Right ventricle myocardium inferior (tissue), 1 donor: ENCODE measurements at places on chromosomes 2 and 18. TPM values are rescaled to one million over a fixed set of nuclear protein-coding genes. Genes with fewer than 3 reads are reported as not detected.

GRCh38 chr2:202653890-202654289 is 19.1 kb downstream of the FAM117B start:
- DNase-seq: no peak

DNA sequence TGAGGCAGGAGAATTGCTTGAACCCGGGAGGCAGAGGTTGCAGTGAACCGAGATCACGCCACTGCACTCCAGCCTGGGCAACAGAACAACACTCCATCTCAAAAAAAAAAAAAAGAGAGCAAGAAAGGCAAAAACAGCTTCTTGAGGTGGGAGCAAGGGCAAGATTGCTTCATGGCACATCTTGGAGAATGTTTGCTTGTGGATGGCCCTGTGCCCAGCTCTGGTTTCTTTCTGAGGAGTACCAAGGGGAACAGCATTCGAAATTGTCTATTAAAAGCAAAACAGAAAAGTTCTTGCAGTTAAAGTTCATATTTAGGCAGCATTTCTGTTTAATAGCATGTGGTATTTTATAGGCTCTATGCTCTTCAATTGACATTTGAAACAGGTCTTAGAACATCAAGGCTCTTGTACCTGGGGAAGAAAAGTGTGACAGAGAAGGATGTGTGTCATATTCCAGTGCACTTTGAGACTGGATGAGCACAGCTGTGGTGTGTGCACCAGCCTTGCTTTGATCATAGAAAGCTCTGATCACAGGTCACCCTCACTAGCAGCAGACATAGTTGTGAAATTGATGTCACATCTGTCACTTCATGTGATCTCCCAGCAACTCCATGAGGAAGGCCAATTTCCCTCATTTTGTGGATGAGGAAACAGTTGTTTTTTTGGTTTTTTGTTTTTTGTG is 154.3 kb downstream of the UXS1 start:
- DNase-seq: no peak

- DNase-seq: peak; percentile 25
Measured at GRCh38 chr2:96953611-96953978, 32.8 kb downstream of the FAM178B start.

DNA sequence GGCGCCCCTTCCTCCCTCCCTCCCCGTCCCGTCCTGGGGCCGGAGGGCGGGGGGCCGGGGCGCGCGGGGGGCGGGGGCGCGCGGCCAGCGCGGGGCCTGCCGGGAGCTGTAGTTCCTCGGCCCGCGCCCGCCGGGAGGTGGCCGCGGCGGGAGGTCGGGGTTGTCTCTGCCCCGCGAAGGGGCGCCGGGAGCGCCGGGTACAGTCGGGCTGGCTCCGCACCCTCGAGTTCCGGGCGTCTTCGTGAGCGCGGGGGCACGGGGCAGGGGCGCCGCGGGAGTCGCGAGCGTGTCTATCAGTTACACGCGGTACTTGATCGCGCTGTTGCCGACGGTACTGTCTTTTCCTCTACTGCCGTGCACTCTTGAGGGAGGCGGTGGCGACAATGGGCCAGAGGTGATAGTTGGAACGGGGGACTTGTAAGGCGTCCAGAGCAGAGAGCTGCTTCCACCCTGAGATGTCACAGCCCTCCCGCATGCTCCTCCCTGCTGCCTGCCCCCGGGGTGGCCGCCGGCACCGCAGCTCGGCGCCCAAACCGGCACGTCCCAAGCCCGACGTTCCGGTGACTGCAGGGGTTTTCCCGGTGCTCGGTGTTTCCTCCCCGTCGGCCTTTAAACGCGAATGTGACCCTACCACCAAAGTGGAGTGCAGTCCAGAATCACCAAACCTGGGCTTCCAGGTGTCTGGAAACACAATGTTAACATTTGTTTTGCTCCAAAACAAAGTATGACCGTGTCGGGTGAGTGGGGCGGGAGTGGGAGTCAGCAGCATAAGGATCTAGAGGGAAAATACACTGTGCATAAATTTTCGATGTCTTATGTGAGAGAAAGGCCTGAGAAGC is at the start of gene PRKD3:
Gene PRKD3 (minus strand): TSS at position 48 of the 839 bp plus-strand sequence. CDS start 8,309 bp downstream, outside the sequence.
- DNase-seq: peak; percentile 82

DNA sequence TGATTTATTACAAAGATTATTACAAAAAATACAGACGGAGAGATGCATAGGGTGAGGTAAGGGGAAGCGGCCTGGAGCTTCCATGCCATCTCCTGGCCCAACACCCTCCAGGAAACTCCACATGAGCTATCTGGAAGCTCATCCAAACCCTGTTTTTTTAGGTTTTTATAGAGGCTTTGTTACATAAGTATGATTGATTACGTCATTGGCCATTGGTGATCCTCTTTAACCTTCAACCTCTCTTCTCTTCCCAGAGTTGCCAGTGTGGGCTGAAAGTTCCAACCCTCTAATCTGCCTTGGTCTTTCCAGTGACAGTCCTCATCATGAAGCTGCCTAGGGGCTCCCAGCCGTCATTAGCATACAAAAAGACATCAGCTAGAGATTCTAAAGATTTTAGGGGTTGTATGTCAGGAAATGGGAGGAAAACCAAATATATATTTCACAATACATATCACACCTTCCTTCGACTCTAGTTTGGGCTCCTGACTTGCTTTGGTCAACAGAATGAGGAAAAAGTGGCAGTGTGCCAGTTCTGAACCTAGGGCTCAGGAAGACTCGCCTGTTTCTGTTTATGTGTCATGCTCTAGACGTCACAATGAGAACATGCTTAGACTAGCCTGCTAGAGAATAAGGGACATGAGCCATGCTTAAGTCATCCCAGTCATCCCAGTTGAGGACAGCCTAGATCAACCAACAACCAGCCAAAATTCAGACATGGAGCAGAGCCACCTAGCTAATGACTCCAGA is 54.1 kb downstream of the ETAA1 start:
- no peak for DNase-seq

DNA sequence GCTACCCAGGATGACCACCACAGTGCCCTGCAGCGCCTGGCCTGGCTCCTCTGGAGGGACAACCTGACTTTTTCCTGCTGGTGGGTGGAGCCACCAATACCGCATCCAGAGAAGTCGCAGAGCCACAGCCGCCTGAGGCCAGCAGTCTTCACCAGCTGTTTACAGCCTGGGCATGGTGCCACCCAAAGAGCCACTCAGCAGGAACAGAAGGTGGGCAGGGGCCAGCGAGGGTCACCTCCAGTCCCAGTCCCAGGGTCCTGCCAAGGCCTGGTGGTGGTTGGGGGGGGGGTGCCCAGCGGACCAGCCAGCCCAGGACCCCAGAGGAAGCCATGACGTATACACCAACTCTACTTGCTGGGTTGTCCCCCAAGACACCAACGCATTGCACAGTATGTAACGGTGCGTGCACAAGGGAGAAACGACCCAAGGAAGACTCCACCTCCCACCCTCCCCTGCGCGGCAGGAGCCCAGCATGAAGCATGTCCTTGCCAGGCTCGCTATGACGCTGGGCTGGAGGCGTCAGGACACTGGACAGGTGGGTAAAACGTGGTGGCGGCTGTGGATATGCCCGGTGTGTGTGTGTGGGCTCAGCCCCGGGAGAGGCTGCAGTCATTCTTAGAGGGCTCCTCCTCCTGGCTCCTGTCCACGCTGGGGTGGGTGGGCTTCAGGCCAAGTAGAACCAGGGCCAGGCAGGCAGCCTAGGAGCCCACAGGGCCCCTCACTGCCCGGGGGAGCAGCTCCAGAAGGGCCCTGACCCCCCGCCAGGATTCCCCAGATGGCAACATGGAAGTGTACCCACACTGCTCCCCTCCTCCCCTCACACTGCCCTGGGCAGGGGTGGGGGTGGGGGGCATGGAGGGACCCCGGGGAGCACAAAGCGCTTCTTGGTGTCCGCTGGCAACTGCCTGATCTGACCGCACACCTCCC is 49.3 kb downstream of the HS6ST1 start:
- DNase-seq: peak; percentile 66

DNA sequence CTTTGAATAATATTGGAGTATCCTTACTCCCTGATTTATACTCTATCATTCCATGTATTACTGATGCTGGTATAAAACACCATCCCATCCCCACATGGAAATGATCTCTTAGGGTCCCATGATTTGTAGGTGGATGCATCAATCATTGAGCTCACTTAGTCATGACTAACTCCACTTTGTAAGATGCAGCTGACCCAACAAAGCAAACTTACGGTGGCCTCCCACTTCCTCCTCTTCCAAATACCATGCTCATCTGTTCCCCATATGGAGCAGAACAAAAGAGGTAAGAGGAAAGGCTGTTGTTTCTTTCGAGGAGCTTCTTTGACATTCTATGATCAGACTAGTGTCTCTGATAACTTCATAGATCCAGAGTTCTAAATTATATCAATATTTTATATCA is 640.2 kb upstream of the SLC39A10 start:
- no peak for DNase-seq

- no peak for DNase-seq
Measured at GRCh38 chr2:191351298-191351697, 106.1 kb downstream of the MYO1B start.

DNA sequence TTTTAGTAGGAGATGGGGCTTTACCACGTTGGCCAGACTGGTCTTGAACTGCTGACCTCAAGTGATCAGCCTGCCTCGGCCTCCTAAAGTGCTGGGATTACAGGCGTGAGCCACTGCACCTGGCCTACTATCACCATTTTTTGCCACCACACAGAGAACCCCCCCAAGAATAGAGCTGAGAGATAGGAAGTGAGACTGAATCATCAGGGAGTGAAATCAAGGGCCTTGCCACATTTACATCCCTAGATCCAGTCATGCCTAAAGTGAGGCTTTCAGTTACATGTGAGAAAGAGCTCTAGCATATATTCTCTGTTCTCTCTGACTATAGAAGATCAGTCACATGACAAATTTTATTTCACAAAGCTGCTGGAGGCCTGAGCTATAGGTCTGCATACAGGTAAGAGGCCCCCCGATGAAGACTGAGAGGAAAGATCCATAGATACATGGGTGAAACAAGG is 28.0 kb upstream of the KCMF1 start:
- DNase-seq: no peak

GRCh38 chr2:44315945-44316344 is 40.7 kb downstream of the SLC3A1 start:
- no peak for DNase-seq

- no peak for DNase-seq
Measured at GRCh38 chr2:11855064-11855760, 108.8 kb downstream of the LPIN1 start.

- DNase-seq: no peak
Measured at GRCh38 chr2:200592406-200593075, 6.7 kb downstream of the AOX1 start.

DNA sequence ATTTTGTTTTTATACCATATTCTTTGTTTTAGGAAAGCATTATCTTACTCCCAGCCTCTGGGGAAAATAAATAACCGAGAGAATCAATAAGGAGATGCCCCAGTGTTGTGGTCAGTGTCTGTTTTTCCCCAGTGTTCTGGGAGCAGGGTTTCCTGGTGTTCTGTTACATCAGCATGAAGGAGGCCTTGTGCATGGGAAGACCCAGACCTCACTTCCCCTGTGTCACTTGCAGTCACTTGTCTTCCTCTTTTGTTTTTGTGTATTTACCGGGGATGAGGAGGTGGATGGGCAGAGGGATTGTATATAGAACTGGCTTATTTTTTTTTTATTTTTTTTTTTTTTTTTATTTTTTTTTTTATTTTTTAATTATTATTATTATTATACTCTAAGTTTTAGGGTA is 45.0 kb upstream of the MGAT5 start:
- no peak for DNase-seq

DNA sequence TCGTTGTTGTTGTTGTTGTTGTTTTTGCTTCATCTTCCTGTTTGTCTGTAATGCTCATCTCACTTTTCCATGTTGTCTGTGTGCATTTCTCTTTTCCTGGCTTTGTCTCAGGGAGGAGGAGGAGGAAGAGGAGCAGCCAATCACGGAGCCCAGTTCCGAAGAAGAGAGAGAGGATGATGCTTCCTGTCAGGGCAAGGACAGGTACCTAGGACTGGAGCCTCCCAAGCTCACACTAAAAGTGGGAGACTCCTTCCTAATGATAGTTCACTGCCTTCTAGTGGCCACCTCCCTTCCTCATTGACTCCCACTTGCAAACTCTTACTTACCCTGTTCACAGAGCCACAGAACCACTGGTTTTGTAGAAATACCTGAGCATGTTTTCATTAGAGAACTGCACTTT is 179.6 kb downstream of the TPGS2 start:
- no peak for DNase-seq

GRCh38 chr2:231425811-231426703 is 30.5 kb downstream of the B3GNT7 start:
- no peak for DNase-seq

The PROKR1 gene
- not detected for total RNA-seq

The TEKT4 gene
- total RNA-seq: 0.16 TPM

The PJVK gene
- 0.70 TPM for total RNA-seq

The LDLRAD4 gene
- 29.6 TPM for total RNA-seq

The GLI2 gene
- 2.2 TPM for total RNA-seq

The ABHD1 gene
- 2.4 TPM for total RNA-seq

The CD8A gene
- total RNA-seq: 1.2 TPM

The KLHL14 gene
- total RNA-seq: not detected
